ENCODE measurements at places on chromosomes 16 and 17.

DNA sequence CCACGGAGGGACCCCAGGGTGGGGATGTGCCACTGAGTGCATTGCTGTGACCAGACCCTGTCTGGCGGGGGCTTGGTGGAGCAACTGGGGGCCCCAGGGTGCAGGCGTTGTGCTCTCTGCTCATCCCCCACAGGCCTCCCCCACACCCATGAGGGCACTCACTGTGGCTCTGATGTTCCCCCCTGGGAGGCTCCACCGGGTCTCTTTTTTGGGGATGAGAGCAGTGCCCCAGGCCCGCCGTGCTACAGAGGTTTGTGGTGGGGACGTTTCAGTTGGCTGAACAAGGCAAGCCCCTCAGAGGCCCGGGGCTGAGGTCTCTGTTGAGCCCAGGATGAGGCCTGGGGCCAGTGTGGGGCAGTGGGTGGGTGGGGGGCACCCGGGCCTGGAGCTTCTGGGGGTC is 2.5 kb downstream of the CCDC78 start:
- DNase-seq, result no peak

- DNase-seq, result no peak
These were observed 423.3 kb upstream of the MAF start for GRCh38 chr16:80023865-80024264.

GRCh38 chr17:58527949-58528348 is 13.5 kb upstream of the MTMR4 start:
- DNase-seq, result no peak

DNA sequence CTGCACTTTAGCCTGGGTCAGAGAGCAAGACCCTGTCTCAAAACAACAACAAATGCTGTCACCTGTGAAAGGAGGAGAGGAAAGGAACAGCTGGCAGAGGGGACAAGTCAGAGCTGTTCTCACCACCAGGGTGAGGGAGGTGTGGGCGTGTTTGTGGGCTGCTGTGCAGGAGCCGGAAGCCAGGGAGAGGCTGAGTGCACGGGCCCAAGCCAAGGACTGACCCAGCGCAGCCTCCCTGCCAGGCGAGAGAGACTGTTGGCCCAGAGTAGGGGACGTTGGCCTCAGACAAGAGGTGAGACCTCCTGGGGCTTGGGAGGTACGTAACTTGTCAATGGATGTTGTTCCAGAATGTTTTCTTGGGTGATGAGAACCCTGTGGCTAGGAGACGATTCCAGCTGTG is 10.7 kb downstream of the SPNS2 start:
- DNase-seq, result no peak

GRCh38 chr16:70453892-70454221 is 538 bp upstream of the FCSK start:
- DNase-seq, result peak; percentile 42

DNA sequence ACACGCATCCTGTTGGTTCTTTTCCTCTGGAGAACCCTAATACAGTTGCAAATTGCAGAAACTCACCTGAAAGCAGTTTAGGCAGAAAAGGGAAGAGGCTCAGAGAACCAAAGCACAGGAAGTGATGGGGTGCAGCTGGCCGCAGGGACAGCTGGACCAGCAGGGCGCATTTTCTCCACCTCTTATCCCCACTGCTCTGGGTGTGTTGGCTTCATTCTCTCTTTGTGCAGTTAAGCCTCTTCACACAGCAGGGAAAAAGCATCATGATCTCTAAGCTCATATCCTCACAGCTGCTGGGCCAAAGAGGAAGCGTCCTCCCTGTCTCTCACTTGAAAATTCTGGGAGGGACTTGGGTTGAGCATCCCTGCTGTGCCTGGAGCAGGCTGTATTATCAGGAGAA is 20.0 kb upstream of the LRRC75A start:
- DNase-seq, result no peak

DNA sequence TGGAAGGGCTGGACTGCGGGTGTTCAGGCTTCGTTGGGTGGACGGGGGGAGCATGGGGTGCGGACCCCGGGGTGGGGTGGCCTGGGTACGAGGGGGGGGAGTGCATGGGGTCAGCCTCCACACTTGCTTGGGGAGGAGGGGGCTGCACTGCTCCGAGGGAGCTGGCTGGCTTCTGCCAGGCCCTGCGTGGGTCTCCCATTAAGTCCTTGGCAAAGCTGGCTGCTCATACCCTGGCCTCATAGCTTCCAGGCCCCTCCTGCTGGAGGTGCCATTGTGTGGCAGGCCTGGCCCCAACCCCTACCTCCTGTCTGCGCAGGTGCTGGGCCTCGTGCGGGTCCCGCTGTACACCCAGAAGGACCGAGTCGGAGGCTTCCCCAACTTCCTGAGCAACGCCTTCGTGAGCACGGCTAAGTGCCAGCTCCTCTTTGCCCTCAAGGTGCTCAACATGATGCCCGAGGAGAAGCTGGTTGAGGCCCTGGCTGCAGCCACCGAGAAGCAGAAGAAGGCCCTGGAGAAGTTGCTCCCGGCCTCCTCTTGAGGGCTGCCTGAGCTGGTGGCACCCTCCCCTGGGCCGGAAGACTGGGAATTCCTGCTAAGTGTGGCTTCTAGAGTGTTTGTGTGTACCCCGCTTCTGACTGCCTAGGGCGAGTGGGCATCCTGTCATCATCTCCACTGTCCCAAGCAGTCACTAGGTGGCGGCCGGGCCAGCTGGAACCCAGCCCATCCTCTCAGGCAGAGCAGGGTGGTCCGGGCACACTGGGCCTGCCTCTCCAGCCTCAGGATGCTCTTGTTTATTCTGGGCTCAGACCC is 1.5 kb downstream of the NUDT16L1 start:
- DNase-seq, result no peak

GRCh38 chr17:48002266-48002915 is 31.5 kb downstream of the CDK5RAP3 start:
- peak; percentile 86 for DNase-seq

DNA sequence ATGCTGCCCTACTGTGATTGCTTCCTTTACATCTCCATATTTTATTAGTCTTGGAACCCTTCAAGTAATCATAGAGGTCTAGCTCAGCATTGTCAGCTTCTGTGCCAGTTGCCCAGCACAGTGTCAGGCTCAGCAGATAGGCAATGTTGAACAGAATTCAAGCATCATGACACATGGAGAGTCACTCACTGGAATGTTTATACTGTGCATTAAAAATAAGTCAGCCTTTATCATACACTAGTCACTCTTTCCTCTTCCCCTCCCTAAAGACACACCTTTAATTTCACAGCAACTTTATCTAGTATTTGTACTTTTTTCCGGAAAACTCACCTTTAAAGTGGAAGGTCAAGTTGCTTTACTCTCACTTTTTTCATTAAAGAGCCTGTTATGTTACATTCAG is 253.8 kb upstream of the CDH11 start:
- DNase-seq, result peak; percentile 39

DNA sequence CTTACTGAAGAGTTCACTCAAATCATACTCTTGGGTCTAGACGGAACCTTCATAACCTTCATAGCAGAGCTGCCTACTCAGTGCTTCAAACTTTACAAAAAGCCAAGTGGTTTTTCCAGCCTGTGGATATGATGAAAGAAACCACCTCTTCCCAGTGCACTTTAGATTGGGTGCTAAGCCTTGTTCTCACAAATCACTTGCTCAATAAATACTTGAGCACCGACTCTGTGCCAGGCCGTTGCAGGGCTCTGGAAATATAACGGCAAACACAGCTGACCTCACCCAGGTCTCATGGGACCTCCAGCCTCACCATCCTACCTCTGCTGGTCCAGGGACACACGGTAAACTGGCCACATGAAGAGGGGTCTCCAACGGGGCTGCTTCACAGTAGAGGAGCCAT is 35.7 kb downstream of the CDRT4 start:
- no peak for DNase-seq

DNA sequence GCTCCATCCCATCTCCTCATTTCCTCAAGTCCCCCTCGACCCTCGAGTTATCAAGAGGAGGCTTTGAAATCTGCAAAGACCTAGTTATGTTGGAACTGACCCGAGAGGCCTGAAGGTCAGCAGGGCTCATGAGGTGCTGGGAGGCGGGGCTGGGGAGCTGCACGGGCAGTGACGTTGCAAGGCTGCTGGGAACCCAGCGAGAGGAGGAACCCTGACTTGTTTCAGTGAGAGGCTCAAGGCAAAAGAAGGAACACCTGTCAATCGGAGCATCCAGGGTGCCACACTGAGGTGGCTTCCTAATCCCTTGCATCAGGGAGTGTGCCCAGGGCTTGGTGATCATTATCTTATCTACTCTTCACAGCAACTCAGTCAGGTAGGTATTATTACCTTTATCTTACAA is 86.9 kb downstream of the CDH11 start:
- DNase-seq, result no peak

- no peak for DNase-seq
These were observed 48.0 kb downstream of the N4BP1 start for GRCh38 chr16:48561960-48562393.
